ENCODE measurements at places on chromosomes 6 and 20.

- no peak for DNase-seq
Measured at GRCh38 chr20:17691758-17692157, 8.0 kb upstream of the BANF2 start.

DNA sequence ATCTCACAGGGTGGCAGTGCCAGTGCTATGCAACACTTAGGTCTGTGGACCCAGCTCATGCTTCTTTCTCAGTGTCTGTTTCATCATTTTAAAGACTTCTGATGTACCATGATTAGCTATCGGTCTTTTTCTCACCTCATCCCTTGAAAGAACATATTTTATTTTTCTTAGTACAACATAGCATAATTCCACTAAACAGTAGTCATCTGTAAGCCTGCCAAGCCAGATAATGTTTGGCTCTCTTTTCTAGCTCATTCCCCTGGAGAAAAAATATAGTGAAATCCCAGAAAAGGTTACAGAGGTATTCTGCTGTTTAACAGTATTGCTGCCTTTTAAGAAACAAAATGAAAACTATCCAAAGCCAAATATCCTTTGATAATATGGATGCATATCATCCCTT, 177.0 kb upstream of the MMS22L start:
- no peak for DNase-seq

- DNase-seq, result no peak
Measured at GRCh38 chr6:80976336-80976735, 776.1 kb downstream of the TENT5A start.

DNA sequence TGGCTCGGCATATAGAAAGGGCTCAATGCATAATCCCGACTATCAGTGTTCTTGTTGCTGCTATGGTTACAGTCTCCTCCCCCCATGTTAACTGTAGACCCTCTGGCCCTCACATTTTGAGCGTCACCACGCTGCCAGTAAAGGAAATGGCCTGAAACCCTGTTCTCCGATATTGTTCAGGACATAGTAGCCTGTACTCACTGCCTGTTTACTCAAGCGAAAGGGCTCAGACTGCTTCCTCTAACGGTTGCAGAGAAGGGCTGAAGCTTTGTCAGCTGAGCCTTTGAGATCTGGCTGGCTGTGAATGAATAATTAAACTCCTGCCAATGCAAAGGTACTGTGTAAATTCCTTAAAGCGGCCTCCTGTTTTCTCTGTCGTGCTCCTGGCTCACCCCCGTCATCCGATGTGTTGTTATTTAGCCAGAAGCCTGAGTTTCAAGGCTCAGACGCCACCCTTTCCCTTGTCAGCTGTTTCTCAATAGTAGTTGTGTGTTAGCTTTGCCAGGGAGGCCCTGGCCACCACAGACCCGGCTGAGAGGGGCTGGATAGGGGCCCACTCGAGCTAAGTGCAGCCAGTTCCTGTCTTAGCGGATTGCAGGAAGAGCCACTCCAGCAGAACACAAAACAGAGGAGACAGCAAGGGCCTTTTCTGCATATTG, 31.2 kb upstream of the RALGAPA2 start:
- no peak for DNase-seq

GRCh38 chr6:113662688-113663333, 194.3 kb upstream of the MARCKS start:
- DNase-seq, result no peak

DNA sequence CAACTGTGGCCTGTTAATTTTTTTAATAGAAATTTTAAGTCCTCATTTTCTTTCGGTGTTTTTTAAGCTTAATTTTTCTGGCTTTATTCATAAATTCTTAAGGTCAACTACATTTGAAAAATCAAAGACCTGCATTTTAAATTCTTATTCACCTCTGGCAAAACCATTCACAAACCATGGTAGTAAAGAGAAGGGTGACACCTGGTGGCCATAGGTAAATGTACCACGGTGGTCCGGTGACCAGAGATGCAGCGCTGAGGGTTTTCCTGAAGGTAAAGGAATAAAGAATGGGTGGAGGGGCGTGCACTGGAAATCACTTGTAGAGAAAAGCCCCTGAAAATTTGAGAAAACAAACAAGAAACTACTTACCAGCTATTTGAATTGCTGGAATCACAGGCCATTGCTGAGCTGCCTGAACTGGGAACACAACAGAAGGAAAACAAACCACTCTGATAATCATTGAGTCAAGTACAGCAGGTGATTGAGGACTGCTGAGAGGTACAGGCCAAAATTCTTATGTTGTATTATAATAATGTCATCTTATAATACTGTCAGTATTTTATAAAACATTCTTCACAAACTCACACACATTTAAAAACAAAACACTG, 10.1 kb downstream of the HFE start:
- peak; percentile 80 for DNase-seq

DNA sequence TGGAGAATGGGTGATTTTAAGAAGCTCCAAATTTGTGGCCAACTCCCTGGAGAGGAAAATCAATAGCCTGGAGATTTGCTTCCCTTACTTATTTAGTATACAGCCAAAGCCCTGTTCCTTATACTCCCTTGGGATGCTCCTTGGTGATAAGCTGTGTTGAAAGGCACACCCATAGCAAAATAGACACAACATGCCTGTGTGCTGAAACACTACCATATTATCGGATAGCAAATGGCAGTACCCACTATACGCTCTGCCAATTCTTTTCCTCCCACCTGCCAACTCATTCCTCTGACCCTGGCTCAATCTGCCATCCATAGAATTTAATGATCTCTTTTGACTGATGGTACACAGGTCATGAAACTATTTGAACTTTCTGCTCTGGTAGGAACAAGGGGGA, 98.2 kb downstream of the CLIC5 start:
- no peak for DNase-seq

DNA sequence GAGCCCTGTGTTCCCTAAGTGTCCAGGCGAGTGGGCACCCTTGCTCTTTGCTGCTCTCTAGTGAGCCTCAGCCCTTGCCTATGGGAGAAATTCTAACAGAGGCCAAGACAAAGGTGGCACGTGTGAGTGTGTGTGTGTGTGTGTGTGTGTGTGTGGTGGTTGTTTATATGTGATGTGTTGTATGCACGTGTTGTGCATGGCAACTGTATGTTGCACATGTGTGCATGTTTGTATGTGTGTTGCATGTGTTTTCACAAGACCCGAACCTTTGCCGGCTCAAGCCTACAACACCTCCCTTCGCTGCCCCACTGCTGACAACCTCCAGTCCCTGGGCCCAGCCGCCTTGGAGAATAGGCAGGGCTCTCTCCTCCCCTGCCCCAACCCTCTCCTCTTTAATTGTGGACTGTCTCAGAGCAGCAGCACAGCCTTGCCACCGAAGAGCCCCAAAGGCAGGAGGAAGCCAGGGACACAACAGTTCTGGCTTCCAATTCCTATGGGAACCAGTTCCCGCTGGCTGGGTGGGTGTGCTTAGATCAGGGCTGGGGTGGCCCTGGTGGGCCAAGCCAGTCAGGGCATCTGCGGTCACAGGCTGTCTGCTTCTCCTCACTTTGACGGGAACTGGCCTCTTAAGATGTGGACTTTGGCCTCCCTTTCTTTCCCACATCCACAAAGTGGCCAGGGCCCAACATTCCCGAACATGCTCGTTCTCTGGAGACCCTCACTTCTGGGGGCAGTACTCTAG, 2.7 kb downstream of the KCNK16 start:
- DNase-seq, result no peak

DNA sequence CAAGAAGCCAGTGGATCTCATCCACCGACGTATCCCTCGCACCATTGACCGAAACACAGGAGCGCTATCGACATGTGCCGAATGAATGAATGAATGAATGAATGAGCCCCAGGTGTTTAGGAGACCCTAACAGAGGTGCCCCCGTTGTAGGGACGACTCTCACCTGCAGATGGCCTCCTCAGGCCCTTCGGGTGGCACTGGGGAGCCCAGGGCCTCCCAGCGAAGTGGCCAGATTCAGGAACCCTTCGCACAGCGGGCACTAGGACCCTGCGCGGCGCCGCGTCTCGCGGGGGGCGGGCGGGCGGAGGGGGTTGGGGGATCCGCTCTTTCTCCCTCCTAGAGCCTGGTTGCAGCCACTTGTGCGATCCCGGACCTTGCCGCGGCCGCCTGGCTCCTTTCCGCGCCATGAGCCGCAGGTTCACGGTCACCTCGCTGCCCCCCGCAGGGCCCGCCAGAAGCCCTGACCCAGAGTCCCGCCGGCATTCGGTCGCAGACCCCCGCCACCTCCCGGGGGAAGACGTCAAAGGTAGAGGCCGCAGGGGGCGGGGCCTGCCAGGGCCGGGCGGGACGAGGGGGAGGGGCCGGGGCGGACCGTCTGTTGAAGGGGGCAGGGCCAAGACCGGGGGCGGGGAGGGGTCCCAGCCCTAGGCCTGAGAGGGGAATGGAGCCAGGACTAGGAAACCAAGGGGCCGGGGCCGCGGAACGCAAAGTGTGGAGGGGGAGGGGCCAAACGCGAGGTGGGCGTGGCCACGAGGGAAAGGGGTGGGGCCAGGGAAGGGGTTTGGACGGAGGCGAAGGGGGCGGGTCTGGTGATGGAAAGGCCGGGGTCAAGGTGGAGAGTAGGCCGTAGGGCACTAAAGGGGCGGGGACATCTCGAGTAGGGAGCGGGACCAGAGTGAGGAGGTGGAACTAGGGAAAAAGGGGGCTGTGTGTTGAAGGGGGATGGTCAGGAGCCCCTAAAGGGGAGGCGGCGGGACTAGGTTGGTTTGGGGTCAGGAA, 7.4 kb upstream of the SLC12A5 start:
- DNase-seq, result peak; percentile 52

- no peak for DNase-seq
Measured at GRCh38 chr6:135831016-135831415, 20.5 kb upstream of the PDE7B start.

DNA sequence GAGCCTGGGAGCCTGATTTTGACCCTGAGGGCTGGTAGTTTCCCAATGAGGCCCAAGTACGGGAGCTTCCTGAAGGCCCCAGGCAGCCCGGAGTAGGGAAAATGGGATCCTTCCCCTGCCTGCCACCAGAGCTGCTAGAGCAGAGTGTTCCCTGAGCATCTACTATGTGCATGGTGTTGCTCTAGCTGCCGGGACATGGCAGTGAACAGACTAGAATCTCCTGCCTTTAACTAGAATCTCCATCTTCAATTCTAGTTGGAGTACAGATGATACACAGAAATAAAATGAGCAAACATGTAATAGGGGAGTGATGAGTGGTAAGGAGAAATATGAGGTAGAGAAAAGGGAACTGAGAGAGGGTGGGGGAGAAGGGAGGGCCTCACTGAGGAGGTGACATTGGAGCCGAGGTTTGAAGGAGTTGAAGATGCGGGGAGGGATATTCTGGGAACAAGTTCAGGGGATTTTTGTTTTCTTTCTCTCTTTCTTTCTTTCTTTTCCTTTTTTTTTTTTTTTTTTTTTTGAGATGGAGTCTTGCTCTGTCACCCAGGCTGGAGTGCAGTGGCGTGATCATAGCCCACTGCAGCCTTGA, 18.5 kb downstream of the VSTM2L start:
- DNase-seq, result no peak

DNA sequence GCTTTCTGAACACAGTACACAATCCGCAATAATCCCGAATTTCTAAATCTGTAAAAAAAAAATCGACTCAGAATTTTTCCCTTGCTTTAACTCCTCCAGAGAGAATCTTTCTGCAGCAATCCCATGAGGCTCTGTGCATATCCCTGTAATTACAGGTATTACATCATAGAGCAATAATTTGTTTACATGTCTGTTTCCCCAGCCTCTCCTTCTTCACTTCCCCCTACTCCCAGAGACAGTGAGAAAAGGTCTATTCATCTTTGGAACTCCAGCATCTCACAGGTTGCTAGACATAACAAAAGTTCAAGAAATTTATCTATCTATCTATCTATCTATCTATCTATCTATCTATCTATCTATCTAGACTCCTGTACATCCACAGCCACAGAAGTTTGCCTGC, 26.0 kb downstream of the KLHL31 start:
- DNase-seq, result no peak

DNA sequence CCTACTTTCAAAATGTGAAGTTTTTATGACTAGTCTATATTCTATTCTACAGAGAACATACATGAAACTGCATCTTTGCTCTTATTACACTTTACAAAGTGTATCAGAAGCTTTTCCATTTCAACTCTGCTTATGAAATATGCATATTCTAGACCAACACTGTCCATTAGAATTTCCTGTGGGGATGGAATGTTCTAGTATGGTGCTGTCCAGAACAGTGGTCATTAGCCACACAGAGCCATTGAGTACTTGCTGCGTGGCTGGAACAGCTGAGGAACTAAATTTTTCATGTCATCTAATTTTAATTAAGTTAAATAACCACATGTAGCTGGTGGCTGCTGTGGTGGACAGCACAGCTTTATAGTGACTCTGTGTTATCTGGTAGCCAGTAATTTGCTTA, 105.9 kb upstream of the PDE10A start:
- no peak for DNase-seq

DNA sequence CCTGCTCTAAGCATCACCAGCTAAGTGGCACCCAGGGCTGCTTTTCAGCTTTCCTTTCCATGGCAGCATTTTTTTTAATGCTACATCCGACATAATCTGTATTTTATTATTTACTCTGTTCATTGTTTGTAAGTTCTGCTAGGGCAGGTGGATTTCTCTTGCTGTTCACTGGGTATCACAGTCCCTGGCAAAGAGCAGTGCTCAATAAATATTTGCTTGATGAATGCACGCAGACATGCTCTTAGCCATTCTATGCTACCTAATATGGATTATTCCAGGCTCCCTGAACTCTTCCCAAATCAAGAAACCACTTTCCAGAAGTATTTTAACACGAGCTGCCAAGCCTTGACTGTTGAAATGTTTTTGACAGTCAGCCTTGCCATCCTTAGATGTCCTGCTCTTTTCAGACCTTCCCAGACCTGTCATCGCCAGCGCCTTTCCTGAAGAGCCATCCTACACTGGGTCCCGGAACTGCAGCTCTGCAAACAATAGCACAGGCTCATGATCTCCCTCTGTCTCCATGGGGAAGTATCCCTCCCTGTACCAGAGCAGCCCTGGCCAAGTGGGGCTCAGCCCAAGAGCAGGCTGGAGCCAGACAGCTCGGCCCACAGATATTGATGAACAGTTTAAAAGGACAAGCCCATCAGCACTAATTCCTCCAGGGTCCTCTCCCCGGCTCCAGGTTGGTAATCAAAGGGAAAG, 136.5 kb upstream of the CDH4 start:
- DNase-seq, result no peak

DNA sequence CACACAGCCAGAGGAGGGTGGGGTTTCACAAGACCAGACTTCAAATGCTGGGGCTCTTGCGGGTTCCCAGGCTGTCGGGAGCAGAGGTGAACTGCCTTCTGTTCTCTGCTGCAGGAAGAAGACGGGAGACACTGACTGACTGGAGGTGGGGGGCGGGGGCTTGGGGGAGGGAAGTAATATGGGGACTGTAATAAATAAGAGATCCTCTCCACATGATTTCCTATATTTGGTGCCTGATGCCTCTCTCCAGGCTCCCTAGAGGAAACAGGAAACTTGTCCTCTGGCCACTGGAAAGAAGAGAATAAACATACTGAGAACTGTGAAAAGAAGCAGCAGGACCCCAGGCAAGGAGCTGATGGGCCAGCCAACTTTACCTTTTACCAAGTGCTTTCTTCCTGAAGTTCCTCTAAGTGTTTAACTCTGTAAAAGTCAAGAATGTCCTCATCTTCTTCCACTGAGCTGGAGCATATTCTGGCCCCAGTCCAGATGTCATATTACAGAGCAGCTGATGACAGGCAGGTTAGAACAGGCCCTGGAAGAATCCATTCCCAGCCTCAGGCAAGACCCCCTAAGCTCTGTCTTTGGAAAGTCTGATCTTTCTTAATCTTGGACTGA, 33.2 kb upstream of the ADGRF5 start:
- DNase-seq, result no peak

- no peak for DNase-seq
Measured at GRCh38 chr20:24257171-24257570, 212.3 kb upstream of the SYNDIG1 start.
